ENCODE measurements at places on chromosomes 7 and 10.

- no peak for DNase-seq
These were observed 757 bp downstream of the RAB19 start for GRCh38 chr7:140404565-140405065.

DNA sequence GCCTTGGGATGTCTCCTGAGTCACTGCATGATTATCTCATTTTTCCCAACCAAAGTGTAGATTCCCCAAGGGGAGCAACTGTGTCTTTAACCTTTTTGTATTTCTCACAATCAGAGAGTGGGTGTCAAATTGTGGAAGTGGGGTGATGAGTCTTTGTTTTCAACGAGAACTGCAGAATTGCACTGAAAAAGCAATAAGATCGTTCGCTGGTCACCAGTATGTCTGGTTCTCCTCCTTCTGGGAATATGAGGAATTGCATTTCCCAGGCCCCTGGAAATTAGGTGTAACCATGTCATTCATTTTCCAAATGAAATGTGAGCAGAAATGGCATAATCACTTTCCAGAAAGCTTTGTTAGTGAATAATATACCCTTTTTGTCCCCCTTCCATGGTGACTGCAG, 326.9 kb downstream of the GPAM start:
- no peak for DNase-seq

- DNase-seq, result no peak
These were observed 44.4 kb downstream of the CTTNBP2 start for GRCh38 chr7:117828825-117829224.

DNA sequence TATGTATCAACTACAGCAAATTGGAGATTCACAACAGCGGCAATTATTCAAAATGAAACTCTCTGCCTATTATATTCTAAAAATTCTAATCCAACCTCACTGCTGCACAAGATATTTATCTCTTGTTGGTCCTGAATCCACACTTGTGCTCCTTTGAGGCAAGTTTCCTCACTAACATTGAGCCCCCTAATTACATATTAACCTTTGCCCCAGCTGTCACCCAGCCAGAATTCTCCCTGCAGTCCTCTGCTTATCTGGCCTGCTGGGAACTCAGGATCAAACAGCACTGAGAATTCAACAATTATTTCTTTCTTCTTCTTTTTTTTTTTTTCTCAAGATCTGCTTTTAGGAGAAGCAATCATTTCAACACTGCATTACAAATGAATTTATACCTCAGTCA, 21.5 kb upstream of the PLAC9 start:
- no peak for DNase-seq

DNA sequence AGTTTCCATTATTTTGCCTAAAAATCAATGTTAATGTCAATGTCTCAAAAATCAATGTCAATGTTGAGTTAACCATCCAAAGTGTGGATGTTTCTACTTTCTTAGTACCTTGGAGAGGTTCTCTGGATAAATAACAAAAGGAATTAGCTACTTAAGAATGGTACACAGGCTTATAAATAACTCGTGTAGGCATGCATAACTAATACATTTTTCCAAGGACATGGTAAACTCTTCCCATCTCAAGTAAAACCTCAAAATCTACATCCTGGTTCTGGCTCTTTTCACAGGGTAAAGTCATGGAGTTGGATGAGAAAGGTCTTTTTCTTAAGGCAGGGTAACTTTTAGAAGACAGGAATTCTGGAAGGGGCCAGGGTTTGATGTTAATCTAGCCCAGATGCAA, 59.9 kb downstream of the CAV1 start:
- no peak for DNase-seq

- no peak for DNase-seq
These were observed 67.8 kb downstream of the EMX2 start for GRCh38 chr10:117610321-117610720.

GRCh38 chr7:27619492-27619891, 43.2 kb downstream of the HIBADH start:
- no peak for DNase-seq

DNA sequence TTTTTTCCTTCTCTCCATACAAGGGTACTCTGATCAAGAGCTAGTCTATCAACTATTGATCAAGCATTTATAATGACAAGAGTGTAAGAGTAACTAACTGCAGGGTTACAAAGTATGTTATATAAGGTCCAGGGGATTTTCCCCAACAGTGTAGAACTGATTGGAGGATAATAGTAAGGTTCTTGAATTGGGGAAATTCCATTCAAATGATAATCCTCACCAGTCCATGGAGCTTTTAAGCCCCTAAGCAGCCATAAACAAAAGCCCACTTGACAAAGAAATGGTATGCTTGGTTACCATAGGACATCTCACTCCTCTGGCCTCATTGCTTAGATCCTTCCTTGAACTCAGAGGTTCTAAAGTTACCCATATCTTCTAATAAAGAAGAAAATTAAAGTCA, 8.2 kb downstream of the YME1L1 start:
- no peak for DNase-seq

- no peak for DNase-seq
These were observed 880 bp upstream of the ELN start for GRCh38 chr7:74026903-74027682.

DNA sequence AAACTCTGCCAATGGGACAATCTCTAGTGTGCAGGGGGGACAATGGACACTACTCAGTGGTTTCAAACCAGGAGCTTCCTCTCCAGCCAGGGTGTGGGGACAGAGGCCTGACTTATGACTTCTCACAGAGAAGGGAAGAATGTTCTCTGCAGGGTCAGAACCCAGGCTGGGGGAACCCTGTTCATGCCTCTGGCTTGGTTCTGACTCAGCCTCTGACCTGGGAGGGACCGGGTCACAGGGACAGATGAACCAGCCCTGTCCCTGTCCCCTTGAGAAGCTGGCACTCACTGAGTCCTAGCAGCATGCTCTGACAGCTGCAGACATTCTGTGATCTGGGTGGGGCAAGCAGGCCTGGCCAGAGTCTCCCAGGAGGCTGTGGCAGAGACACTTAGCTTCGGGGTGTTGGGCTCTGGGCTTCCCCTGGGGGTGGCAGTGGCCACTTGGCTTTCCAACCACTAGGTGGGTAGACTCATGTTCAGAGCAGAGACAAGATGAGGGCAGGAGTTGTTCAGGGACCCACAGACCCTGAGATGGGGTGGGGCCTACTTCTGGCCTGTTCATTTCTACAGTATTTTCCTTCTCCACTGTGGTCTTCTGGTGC, 13.6 kb downstream of the TSPAN15 start:
- DNase-seq, result no peak

- DNase-seq, result no peak
These were observed 39.1 kb downstream of the WNT2 start for GRCh38 chr7:117283779-117284178.

DNA sequence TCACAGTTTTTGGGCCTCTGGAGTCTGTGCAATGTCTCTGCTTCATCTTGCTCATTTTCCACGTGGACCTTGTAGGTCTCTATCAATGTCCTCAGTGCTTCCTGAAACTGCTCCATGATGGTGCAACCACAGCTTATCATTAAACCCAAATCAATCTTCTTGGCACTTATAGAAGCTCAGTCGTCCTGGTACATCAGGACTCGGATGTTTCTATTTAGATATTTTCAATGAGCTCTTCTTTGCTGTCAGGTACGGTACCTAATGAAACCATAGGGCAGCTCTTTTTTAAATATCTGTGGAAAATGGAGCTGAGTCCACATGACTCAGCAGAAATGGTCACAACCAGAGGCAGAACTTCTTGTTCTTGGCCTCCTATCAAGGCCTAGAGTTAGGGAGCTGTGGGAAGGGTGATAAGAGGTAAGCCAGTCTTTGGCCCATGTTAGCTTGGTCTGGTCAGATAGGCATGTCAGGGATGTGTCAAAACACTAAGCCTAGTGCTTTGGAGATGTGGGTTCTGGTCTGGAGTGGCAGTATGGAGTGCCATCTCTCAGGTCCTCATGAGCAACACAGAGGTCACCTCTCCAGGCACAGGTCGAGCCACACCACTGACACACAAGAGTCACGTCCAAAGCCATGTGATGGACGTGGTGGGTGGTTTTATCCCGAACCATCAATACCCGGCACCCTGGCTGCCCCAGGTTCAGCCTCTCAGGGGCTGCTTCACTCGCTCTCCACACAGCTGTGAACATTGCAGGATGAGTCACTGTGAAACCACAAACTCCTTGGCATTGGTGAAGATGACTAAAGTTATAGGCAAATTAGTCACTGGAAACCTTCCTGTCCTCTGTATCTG, 87.0 kb downstream of the TBXAS1 start:
- DNase-seq, result no peak

DNA sequence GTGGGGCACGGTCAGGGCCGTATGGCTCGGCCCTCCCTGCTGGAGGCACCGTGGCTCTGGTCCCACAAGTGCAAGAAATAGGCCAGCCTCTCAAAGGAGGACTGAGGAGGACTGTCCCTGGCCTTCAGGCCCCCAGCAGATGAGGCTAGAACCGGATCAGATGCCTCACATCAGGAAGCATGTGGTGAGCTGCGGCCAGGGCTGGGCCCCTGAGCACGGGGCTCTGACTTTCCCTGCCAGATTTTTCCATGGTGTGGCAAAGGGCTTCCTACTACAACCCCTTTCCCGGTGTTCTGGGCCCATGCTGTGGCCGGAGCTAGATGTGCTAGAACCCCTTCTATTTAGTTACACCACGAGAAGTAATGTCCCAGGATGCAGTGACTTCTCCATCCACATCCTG, 100.4 kb downstream of the TCERG1L start:
- DNase-seq, result no peak

DNA sequence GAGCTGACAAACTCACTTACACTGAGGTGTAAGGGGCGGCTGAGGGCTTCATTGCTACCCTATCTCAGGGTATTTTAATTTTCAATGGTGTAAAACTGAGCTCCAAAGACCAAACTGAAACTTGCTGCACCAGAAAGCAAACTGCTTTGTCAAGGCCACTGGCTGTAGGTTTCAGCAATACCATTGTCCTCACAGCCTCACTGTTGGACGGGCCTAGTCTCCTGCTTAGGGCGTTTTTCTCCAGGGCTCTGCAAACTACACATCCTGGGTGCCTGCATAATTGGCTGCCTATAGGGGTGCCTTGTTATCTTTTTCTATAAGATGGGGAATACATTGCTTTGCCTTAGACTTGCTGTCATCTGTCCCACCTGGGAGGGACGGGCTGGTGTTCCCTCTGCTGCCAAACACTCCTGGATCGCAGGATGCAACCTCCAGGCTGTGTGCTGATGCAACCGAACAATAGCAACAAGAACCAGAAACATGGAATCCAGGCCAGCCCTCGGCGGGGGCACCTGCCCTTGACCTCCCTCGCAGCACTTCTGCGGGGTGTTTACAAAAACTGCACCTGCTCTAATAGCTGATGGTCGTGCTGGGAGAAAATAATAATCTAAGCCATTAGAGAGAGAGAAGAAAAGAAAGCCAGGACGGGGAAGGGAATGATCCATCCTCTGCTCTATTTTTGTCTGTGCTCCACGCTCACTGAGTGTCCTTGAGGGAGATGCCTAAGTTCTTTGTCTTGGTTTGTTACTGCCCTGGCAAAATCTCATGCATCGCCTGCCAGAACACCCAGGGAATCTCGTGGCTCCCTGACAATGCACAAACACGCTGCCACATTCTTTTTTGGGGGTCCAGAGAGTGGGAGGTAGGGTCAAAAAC, 104.5 kb downstream of the GALNT17 start:
- DNase-seq, result no peak

GRCh38 chr7:105810556-105810955, 65.8 kb downstream of the ATXN7L1 start:
- no peak for DNase-seq

GRCh38 chr10:120715171-120715570, 136.0 kb upstream of the WDR11 start:
- no peak for DNase-seq

DNA sequence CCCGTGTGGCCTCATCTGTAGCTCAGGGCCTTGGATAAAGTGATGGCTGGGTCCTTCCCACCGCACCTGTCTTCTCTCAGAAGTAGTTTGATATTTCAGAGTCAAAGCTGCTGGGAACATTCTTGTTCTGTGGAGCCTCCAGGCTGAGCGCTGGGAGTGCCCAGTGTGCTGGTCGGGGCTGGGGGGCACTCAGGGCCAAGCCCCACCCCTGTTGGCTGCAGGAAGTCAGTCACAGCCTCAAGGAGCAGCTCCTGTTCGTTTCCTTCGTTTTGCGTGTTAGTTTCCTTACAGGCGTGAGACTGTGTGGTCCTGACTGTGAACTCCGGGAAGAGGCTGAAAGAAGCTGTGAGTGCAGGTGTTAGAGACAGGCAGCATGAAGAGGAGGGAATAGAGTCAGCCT, 33.2 kb downstream of the POR start:
- no peak for DNase-seq

GRCh38 chr10:45000138-45000751, 478 bp upstream of the ZNF22 start:
- no peak for DNase-seq

GRCh38 chr10:131059881-131060280, 251.6 kb downstream of the TCERG1L start:
- no peak for DNase-seq

- DNase-seq, result no peak
These were observed 98.7 kb upstream of the MBL2 start for GRCh38 chr10:52871191-52871843.

DNA sequence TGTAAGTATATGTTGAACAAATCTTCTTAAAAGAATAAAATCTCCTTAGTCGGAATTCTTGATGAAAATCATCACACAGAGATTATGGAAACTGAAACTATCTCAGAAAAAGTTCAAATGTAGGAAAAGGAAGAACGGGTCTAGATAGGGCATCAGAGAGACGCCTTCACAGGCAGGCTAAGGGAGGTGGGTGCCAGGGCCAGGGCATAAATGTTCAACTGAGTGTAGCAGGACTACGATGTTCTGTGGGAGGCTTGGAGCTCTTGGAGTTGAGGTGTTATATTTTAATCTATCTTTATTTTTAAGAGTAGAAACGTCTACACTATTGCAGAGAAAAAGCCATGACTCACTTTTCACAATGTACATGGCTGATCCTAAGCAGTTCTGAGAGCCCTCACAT, 101.2 kb downstream of the RSU1 start:
- DNase-seq, result no peak
